ENCODE measurements at places on chromosomes 11 and 22.

GRCh38 chr11:29008481-29008880, 900.3 kb downstream of the METTL15 start:
- no peak for DNase-seq

DNA sequence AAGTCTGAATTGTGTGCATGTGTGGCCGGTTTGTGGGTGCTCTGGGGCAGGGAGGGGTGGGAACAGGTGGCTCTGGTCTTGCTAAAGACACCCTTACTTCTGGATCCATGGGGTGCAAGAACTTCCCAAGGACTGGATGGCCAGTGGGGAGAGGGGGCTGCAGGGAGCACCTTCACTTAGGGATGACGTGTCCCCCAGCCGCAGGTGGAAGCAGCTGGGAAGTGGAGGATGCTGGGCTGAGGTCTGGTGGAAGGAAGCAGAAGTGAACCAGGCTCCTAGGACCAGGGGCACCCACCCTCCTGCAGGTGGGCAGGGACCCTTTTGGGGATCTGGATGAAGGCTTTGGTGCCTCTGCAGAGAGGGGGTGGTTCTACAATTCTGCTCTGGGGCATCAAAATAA, 9.9 kb upstream of the MIEF1 start:
- no peak for DNase-seq

- no peak for DNase-seq
These were observed 93.5 kb downstream of the LARGE2 start for GRCh38 chr11:46015941-46016340.

DNA sequence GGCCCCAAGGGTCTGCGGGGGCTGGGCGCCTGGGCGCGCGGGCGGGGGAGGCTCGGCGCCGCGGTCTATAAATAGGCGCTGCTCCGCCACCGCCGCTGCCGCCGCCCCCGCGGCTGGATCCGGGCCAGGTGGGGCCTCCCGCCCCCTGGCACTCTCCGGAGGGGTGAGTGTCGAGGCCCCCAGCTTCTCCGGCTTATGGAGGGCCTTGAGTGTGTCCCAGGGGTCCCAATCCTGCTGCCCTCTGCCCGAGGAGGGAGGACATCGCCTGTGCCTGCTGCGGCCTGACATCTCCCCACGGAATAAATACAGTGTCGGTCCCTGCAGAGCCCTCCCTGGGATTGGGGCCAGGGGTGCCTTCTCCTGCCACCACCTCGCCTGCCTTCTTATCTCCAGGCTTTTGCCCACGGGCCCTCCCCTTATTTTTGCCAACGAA, 4.3 kb upstream of the GP1BB start:
- no peak for DNase-seq

DNA sequence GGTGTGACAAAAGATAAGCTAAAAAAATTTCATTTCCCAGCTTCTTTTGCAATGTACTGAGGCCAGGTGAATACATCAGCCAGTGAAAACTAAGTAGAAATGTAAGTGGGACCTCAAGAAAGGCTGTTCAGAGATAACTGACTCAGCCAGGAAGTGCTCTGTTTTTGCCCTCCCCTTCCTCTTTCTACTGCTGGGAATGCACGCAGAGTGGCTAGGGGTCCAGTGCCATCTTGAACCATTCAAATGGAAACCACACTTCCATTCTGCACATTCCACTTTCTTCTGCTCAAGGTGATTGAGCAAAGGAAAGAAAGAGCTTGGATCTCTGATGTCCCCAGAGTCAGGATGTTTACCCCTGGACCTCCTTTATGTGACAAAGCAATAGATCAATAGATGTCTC, 27.8 kb upstream of the LMO2 start:
- DNase-seq = no peak

DNA sequence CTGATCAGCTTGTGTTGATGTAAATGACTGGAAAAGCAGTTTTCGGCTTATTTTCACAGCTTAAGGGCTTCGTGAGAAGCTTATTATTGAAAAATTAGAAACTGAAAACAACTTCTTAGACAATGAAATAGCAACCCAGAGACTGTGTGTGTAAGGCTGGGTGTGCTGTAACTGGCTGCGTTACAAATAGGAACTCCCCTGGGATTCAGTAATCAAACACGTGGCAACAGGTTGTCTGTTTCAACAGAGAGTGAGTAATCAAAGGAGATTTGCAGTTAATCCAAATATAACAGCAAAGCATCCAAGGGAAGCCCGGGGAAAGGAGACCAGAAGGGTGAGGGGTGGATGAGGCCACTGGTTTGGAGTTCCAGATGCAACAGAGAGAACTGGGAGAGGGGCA, 19.2 kb downstream of the NTM start:
- DNase-seq = no peak
